ENCODE measurements at places on chromosomes 3 and 15.

DNA sequence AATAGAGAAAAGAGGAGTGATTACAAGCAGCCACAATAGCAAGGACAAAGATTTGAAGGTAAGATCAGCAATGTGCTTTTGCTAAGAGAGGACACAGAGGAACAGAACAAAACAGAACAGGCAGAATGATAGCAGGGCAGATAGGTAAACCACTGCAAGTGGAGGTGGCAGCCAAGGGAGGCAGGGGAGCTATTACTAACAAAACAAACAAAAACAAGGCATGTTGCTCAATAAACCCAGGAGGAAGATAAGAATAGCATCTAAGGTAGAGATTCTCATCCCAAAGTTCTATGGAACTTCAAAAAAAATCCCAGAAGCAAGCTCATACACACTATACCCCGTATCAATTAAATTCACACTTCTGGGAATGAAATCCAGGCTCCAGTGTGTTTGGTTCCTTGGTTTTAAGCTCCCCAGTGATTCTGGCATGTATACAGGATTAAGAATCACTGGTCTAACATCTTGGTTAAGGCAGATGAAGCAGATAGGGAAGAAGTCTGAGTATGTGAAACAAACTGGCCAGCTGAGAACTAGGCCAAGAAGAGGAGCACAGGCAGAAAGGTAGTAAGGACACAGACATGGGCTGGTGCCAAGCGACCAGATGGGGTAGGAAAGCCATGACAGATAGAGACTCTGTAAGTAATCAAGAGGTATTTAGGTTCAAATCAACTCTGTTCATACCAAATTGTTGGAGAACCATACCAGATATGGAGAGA lies 189.2 kb downstream of the DTWD1 start:
- no peak for DNase-seq

DNA sequence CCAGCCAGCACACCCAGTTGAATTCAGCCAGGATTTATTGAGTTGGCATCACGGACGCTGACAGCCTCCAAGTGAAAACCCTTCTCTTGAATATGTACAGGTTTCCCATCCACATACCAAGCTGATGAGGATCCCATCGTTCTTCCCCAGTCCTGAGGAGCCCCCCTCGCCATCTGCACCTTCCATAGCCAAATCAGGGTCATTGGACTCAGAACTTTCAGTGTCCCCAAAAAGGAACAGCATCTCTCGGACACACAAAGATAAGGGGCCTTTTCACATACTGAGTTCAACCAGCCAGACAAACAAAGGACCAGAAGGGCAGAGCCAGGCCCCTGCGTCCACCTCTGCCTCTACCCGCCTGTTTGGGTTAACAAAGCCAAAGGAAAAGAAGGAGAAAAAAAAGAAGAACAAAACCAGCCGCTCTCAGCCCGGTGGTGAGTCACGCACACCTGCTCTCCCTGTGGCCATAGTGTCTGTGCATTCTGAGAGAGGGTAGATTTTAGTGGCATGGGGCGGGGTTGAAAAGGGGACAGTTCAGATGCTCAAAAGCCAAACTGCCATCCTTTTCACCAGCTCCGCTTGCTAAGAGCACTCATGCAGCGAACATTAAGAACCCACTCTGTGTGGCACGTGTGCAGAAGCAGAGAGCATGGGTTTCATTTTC lies 51.2 kb downstream of the KLHL25 start:
- no peak for DNase-seq

- DNase-seq, result peak; percentile 63
Measured at GRCh38 chr3:39208463-39209055, 16.2 kb upstream of the XIRP1 start.

DNA sequence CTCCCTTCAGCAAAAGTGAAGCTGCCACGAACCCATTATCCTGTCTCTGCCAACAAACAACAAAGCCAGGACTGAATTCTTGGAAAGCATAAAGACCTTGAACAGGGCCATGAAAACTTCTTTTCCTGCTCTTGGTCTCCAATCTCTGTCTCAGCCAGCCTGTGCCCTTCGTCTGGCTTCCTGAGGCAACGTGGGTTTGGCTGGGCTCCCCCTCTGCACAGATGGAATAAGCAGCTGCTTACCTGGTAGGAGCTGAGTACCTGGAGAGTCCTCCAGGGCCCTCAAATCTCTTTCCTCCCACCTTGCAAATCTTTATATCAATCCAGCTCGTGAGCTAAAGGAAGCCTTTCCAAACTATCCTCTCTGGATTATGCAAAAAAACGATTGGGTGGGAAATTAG lies 97.6 kb upstream of the PSMD6 start:
- DNase-seq, result no peak

- no peak for DNase-seq
Measured at GRCh38 chr3:138624518-138624917, 15.9 kb downstream of the FAIM start.

DNA sequence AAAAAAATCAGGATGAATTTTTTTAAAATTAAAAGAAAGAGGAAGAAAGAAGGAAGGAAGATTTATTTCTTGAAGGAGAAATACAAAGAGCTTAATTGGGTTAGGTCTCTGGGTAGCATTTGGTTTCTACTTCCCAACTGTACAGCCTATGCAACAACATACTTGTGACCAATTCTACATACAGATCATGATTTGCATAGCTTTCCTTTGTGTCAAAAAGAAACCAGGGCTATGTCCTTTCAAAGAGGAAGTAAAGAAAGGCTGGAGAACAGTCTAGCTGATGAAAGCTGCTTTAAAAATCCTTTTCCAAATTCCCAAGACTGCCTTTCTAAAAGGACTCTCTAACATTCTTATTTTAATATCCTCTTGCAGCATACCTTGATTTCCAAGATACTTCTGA lies 6.1 kb upstream of the HGD start:
- DNase-seq, result no peak

GRCh38 chr3:33722626-33723370 lies 4.7 kb upstream of the CLASP2 start:
- no peak for DNase-seq

GRCh38 chr15:59329570-59330350 lies 42.9 kb downstream of the MYO1E start:
- no peak for DNase-seq

- DNase-seq, result no peak
Measured at GRCh38 chr15:79430901-79431635, 1.1 kb upstream of the MINAR1 start.
